ENCODE measurements at places on chromosomes 1 and 21.

- DNase-seq = no peak
- H3K27me3 ChIP-seq = no peaks in the 10 kb centered on the region
- no peak overlapping the region for H3K4me3 ChIP-seq
- peaks cover 8% of the 10 kb centered on the region for H3K4me1 ChIP-seq
- H3K27ac ChIP-seq = no peak overlapping the region
Measured at GRCh38 chr1:170685166-170685565, 21.2 kb downstream of the PRRX1 start.

- peaks cover 33% of the 10 kb centered on the region for H3K27me3 ChIP-seq
- H3K27ac ChIP-seq = no peak overlapping the region
- no peak for DNase-seq
- H3K36me3 ChIP-seq = peaks cover 15% of the 10 kb centered on the region
- no peak overlapping the region for H3K4me3 ChIP-seq
Measured at GRCh38 chr1:1039145-1039910, 19.4 kb downstream of the AGRN start.

- no peak for DNase-seq
- no peaks in the 10 kb centered on the region for H3K36me3 ChIP-seq
- H3K4me3 ChIP-seq = no peak overlapping the region
- H3K27me3 ChIP-seq = no peaks in the 10 kb centered on the region
Measured at GRCh38 chr1:59892841-59893811, 33.4 kb downstream of the CYP2J2 start.

DNA sequence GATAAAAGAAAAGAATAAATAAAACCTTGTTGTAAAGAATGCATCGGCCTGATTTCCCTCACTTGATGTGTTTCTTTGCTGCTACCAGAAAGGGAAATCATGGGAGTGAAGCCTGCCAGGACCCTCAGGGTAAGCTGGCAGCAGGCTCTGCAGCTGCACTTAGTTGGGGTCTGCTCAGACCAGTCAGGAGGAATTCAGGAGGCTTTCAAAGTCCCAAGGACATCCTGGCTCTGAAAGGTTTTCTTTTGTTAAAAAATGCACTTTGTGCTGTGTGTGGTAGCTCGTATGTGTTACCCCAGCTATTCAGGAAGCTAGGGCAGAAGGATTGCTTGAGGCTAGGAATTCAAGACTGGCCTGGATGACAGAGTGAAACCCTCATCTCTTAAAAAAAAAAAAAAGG, 254.8 kb downstream of the ZNF648 start:
- no peak overlapping the region for H3K4me3 ChIP-seq
- DNase-seq = no peak
- no peaks in the 10 kb centered on the region for H3K4me1 ChIP-seq
- no peak overlapping the region for H3K27ac ChIP-seq
- no peaks in the 10 kb centered on the region for H3K36me3 ChIP-seq
- H3K27me3 ChIP-seq = no peaks in the 10 kb centered on the region

GRCh38 chr21:38136201-38136600, 120.6 kb upstream of the KCNJ15 start:
- no peak for DNase-seq
- no peaks in the 10 kb centered on the region for H3K36me3 ChIP-seq
- no peaks in the 10 kb centered on the region for H3K4me1 ChIP-seq
- peaks cover 22% of the 10 kb centered on the region for H3K27me3 ChIP-seq
- no peak overlapping the region for H3K27ac ChIP-seq
- no peak overlapping the region for H3K4me3 ChIP-seq

DNA sequence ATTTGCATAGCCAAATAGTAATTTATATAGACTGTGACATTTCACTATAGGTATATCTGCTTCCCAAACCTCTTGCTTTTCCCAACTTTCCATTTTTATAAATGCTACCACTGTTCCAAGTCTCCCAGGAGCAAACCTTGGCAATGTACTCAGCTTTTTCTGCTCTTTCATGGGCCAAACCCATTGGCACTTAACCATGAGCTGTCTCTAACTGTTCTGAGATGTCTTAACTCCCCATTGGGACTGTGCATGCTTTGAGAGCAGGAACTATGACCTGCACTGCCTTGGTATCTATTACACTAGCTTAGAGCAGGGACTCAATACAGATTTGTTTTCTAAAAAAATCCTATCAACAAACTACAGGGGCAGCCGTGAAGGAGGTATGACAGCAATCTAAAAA, 22.5 kb upstream of the KHDRBS1 start:
- no peaks in the 10 kb centered on the region for H3K36me3 ChIP-seq
- H3K27ac ChIP-seq = no peak overlapping the region
- H3K4me1 ChIP-seq = no peaks in the 10 kb centered on the region
- no peak overlapping the region for H3K4me3 ChIP-seq

GRCh38 chr1:167776616-167777268, 55.0 kb downstream of the MPZL1 start:
- H3K27ac ChIP-seq = peak overlapping the region; percentile 14
- H3K27me3 ChIP-seq = no peaks in the 10 kb centered on the region
- peaks cover 41% of the 10 kb centered on the region for H3K36me3 ChIP-seq
- DNase-seq = no peak

GRCh38 chr1:64923294-64923718, 43.0 kb downstream of the JAK1 start:
- DNase-seq = no peak
- H3K36me3 ChIP-seq = no peaks in the 10 kb centered on the region
- no peaks in the 10 kb centered on the region for H3K27me3 ChIP-seq
- no peak overlapping the region for H3K4me3 ChIP-seq
- peaks cover 51% of the 10 kb centered on the region for H3K4me1 ChIP-seq

- no peak overlapping the region for H3K27ac ChIP-seq
- DNase-seq = no peak
- H3K4me3 ChIP-seq = no peak overlapping the region
- peaks cover 4% of the 10 kb centered on the region for H3K4me1 ChIP-seq
Measured at GRCh38 chr1:111895469-111895868, 94.0 kb downstream of the KCND3 start.

DNA sequence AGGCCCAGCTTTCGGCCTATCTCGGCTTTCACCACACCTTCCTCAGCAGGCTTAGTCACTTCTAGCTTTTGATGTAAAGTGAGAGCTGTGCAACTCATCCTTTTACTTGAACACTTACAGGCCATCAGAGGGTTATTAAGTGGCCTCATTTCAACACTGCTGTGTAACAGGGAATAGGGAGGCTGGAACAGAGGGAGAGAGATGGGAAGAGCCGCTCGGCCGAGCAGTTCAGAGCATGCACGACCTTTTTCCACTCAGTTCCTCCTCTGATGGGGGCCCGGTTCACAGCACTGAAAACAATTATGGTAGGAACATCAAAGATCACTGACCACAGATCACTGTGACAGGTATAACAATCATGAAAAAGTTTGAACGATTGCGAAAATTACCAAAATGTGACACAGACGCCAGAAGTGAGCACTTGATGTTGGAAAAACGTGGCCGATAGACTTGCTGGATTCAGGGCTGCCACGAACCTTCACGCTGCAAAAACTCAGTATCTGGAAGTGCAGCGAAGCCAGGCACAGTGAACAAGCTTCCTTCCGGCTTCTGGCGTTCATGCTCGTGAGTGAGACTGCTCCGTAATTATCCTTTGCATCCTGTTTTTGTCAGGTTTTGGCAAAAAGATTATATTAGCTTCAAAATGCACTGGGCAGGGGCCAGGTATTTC, 28.6 kb downstream of the AGPAT3 start:
- H3K27ac ChIP-seq = no peak overlapping the region
- no peaks in the 10 kb centered on the region for H3K27me3 ChIP-seq
- peaks cover 5% of the 10 kb centered on the region for H3K4me1 ChIP-seq
- DNase-seq = no peak

- no peaks in the 10 kb centered on the region for H3K36me3 ChIP-seq
- H3K27ac ChIP-seq = peak overlapping the region; percentile 42
- no peaks in the 10 kb centered on the region for H3K27me3 ChIP-seq
Measured at GRCh38 chr1:59978026-59978425, 51.5 kb upstream of the CYP2J2 start.

GRCh38 chr1:153936011-153936802, 10.3 kb downstream of the DENND4B start:
- H3K36me3 ChIP-seq = peaks cover 90% of the 10 kb centered on the region
- peak; percentile 55 for DNase-seq
- no peaks in the 10 kb centered on the region for H3K27me3 ChIP-seq
- H3K4me3 ChIP-seq = no peak overlapping the region

GRCh38 chr1:89989799-89990198, 5.1 kb upstream of the ZNF326 start:
- no peak for DNase-seq
- no peaks in the 10 kb centered on the region for H3K27me3 ChIP-seq
- no peak overlapping the region for H3K27ac ChIP-seq
- H3K36me3 ChIP-seq = no peaks in the 10 kb centered on the region

DNA sequence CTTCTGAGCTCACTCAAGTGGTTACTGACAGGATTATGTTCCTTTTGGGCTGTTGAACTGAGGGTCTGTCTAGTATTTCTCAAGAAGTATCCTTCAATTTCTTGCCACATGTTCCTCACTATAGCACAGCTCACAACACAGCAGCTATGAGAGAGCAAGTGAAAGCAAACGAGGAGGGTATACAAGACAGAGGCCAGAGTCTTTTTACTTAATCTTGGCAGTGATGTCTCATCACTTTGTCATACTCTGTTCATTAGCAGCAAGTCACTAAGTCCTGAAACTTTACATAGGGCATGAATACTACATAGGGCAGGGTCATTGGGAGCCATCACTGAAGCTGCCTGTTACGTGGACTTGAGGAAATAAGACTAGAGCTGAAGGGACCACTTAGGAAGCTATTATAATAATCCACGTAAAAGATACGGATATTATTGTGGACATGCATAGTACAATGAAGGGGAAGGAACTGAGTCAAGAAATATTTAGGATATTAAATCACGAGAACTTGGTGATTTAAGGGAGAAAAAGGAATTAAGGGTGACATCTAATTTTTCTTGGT, 63.7 kb downstream of the SLC30A7 start:
- no peaks in the 10 kb centered on the region for H3K27me3 ChIP-seq
- H3K27ac ChIP-seq = no peak overlapping the region
- peaks cover 3% of the 10 kb centered on the region for H3K4me1 ChIP-seq

DNA sequence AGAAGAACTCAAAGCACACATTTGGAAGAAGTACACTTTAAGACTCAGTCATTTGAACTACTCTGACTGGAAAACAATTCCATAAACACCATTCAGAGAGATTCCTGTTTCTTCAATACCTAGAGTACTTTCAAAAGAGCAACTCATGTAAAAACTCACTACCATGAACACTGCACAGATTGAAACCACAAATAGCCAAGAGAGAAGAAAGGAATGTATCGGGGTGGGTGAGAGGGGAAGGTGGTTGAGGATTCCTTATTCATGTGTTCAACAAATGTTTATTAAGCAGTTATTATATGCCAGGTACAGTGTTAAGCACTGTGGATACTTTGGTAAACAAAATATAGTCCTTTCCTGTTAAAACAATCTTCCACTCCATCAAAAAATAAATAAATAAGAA, 64.7 kb downstream of the NRIP1 start:
- peaks cover 3% of the 10 kb centered on the region for H3K4me1 ChIP-seq
- no peak overlapping the region for H3K27ac ChIP-seq
- DNase-seq = no peak
- no peak overlapping the region for H3K4me3 ChIP-seq

- no peaks in the 10 kb centered on the region for H3K4me1 ChIP-seq
- H3K4me3 ChIP-seq = no peak overlapping the region
- H3K36me3 ChIP-seq = no peaks in the 10 kb centered on the region
- H3K27ac ChIP-seq = no peak overlapping the region
- no peaks in the 10 kb centered on the region for H3K27me3 ChIP-seq
Measured at GRCh38 chr1:230299191-230300006, 126.7 kb downstream of the PGBD5 start.

DNA sequence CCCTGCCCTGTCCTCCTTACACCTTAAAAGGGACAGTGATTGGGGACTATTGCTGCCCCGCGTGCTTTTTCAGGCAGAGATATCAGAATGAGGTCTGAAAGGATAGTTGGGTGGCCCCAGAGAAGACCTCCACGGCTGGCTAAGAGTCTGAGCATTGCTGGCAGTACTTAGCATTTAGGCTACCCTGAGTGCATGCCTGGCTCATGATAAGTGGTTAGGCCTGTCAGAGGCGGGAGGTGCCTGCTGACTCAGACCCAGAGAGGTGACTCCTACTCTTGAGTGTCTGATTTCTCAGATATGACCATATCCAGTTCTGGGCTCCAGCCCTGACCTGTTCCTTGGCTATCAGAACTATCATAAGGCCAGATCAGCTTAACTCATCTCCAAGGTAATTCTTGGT, 213.7 kb downstream of the PBX1 start:
- no peaks in the 10 kb centered on the region for H3K36me3 ChIP-seq
- H3K4me1 ChIP-seq = peaks cover 35% of the 10 kb centered on the region
- no peaks in the 10 kb centered on the region for H3K27me3 ChIP-seq

- H3K27ac ChIP-seq = no peak overlapping the region
- DNase-seq = no peak
- H3K4me3 ChIP-seq = no peak overlapping the region
- peaks cover 9% of the 10 kb centered on the region for H3K27me3 ChIP-seq
- no peaks in the 10 kb centered on the region for H3K4me1 ChIP-seq
Measured at GRCh38 chr21:33089395-33090119, 19.6 kb downstream of the OLIG1 start.

- no peak for DNase-seq
- no peak overlapping the region for H3K27ac ChIP-seq
- no peak overlapping the region for H3K4me3 ChIP-seq
- no peaks in the 10 kb centered on the region for H3K27me3 ChIP-seq
- no peaks in the 10 kb centered on the region for H3K4me1 ChIP-seq
- H3K36me3 ChIP-seq = no peaks in the 10 kb centered on the region
Measured at GRCh38 chr1:222284466-222284865, 263.4 kb downstream of the HHIPL2 start.

DNA sequence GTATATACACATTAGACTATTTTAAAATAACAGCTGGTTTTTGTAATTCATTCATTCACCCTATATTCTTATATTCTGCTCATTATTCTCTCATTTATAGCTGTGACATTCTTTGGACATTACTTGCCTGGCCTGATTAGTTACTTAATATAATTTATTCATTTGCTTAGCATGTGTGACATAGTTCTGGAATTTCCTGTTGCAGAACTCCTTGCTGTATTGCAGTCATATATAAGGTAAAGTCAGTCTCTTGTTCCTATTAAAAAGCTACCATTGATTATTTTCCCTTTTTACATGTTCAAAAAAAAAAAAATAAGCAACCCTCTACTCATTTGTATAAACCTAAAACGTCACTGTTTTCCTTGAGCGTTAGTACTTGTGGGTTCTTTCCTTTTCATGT, 23.9 kb downstream of the GNAT2 start:
- peaks cover 54% of the 10 kb centered on the region for H3K36me3 ChIP-seq
- no peaks in the 10 kb centered on the region for H3K27me3 ChIP-seq
- no peak overlapping the region for H3K4me3 ChIP-seq
- no peak overlapping the region for H3K27ac ChIP-seq
- DNase-seq = no peak
- H3K4me1 ChIP-seq = no peaks in the 10 kb centered on the region

All from suprapubic skin (tissue), 4 donors.